Lung microvascular endothelial cell (primary cell): ENCODE measurements at places on chromosomes 5 and 9. TPM values are rescaled to one million over a fixed set of nuclear protein-coding genes. Genes with fewer than 3 reads are reported as not detected.

MAST4 gene
- total RNA-seq = 16.3 and 26.8 TPM in 2 replicates

PCDHB10 gene
- 0.44 and 1.8 TPM in 2 replicates for total RNA-seq

SPAAR gene
- 1.8 and 3.5 TPM in 2 replicates for total RNA-seq

NME5 gene
- total RNA-seq = 0.60 and 1.1 TPM in 2 replicates

PCDHA11 gene
- under 0.01 and 0.20 TPM in 2 replicates for total RNA-seq

SCAI gene
- 2.6 and 3.8 TPM in 2 replicates for total RNA-seq

PCDHGA8 gene
- 1.1 and 1.2 TPM in 2 replicates for total RNA-seq

CFAP157 gene
- not detected in 2 replicates for total RNA-seq

PPP3R2 gene
- not detected in 2 replicates for total RNA-seq

ADGRD2 gene
- not detected in 2 replicates for total RNA-seq

GPR150 gene
- under 0.01 and 0.22 TPM in 2 replicates for total RNA-seq

TMEM174 gene
- total RNA-seq = not detected in 2 replicates

ARHGEF37 gene
- total RNA-seq = 9.8 and 16.1 TPM in 2 replicates

TXNDC15 gene
- 55.4 and 55.8 TPM in 2 replicates for total RNA-seq

GRCh38 chr5:9927521-9927997 lies 297.4 kb upstream of the TAS2R1 start:
- no peak for DNase-seq

- no peak for DNase-seq
Observed at GRCh38 chr5:134007581-134008265, 2.9 kb upstream of the VDAC1 start.

GRCh38 chr5:131423056-131423455 lies 159.2 kb downstream of the CDC42SE2 start:
- DNase-seq = peak; percentile 63

GRCh38 chr9:131704988-131705387 lies 34.9 kb downstream of the RAPGEF1 start:
- no peak for DNase-seq

GRCh38 chr5:36585701-36586100 lies 20.7 kb upstream of the SLC1A3 start:
- DNase-seq = no peak

- peak; percentile 34 for DNase-seq
Observed at GRCh38 chr5:68303038-68303738, 87.6 kb downstream of the PIK3R1 start.

- DNase-seq = no peak
Observed at GRCh38 chr9:111886983-111887718, 9.5 kb upstream of the UGCG start.

GRCh38 chr5:78563621-78564020 lies 85.0 kb downstream of the LHFPL2 start:
- DNase-seq = no peak

DNA sequence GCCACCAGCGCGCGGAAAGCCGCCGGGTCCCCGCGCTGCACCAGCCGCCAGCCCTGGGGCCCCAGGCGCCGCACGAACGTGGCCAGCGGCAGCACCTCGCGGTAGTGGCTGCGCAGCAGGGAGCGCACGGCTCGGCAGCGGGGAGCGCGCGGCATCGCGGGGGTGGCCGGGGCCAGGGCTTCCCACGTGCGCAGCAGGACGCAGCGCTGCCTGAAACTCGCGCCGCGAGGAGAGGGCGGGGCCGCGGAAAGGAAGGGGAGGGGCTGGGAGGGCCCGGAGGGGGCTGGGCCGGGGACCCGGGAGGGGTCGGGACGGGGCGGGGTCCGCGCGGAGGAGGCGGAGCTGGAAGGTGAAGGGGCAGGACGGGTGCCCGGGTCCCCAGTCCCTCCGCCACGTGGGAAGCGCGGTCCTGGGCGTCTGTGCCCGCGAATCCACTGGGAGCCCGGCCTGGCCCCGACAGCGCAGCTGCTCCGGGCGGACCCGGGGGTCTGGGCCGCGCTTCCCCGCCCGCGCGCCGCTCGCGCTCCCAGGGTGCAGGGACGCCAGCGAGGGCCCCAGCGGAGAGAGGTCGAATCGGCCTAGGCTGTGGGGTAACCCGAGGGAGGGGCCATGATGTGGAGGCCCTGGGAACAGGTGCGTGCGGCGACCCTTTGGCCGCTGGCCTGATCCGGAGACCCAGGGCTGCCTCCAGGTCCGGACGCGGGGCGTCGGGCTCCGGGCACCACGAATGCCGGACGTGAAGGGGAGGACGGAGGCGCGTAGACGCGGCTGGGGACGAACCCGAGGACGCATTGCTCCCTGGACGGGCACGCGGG lies at the start of gene TERT:
TSS of gene TERT (minus strand) at position 234 of the 815 bp plus-strand sequence. CDS start at position 155, 79 bp downstream.
- no peak for DNase-seq

- no peak for DNase-seq
Observed at GRCh38 chr9:122219856-122220672, 8.7 kb downstream of the LHX6 start.

DNA sequence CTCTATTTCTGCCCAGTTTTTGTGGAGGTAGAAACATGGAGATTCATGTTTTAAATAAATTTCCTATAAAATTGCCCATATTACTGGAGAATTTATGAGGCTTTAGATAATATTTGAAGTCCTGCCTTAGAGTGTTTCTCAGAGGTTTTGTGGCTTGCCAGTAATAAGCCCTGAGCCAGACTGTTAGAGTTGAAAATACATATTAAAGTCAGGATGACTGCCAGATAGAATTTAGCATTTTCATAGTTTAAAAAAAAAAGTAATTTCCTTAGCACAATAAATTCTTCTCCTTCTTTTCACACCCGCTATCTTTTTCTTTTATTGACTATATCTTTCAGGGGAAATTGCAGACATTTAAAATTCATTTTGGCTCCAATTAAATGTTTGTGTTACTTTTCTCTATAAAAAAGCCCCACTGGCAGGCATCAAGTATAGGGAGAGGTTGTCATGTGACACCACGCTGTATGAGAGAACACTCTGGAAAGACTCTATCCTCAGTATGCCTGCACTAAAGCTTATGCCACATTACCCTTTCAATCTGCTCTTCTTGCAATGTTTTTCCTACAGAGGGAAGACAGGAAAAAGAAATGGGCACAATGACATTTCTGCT lies 135.2 kb downstream of the MPDZ start:
- DNase-seq = peak; percentile 8

DNA sequence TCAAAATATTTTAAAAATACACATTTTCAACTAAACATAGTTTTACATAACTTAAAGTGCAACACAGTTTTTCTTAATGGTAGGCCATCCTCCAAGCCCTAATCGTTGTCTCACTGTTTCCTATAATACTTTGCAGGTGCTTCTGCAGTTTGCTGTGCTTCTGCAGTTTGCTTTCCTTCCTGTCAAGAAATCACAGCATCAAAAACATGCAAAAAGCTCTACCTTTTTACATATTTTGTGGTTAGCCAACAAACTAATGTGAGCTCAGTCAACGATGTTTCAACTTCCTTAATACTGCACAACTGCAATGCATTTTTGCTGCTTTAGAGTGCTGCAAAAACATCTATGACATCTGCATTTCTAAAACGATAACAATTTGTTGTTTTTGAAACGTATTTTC lies 25.2 kb downstream of the EMB start:
- DNase-seq = no peak

GRCh38 chr5:137516961-137517360 lies 17.8 kb upstream of the SPOCK1 start:
- DNase-seq = no peak

GRCh38 chr5:179344431-179345182 lies 654 bp downstream of the ADAMTS2 start:
- no peak for DNase-seq

- DNase-seq = no peak
Observed at GRCh38 chr5:172303572-172304335, 20.2 kb upstream of the UBTD2 start.

DNA sequence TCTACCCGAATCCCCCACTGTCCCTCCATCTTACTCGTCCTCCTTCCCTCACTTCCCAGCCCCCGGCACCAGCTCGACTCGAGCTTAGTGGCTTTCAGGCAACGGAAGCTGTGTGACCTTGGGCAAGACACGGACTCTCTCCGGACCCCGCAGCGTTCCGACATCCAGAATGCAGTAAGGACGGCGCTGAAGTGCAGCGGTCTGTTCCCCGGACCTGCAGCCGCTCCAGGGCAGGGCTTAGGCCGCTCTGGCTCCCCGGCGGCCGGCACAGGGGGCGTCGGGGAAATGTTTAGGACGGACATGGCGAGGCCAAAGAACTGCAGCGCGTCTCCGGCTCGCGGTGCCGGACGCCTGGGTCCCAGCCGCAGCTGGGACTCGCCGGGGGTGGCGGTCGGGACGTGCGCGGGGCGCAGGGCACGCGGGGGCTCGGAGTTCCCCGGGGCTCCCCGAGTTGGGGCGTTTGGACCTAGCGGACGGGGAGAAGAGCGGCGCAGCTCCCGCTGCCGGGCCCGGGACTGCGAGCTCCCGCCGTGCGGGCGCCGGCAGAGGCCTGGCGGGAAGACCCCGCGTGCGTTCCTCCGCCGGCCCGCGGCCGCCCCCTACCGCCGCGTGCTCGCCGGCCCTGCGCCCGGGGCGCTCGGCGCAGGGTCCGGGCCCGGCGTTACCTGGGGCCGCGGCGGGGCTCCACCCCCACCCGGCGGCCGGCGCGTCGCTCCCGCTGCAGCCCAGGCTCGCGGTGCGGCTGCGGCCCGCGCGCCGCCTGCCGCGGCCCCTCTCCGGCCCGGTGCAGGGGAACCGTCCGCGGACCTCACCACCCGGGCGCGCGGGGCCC lies 5.6 kb upstream of the RNF44 start:
- DNase-seq = peak; percentile 62

DNA sequence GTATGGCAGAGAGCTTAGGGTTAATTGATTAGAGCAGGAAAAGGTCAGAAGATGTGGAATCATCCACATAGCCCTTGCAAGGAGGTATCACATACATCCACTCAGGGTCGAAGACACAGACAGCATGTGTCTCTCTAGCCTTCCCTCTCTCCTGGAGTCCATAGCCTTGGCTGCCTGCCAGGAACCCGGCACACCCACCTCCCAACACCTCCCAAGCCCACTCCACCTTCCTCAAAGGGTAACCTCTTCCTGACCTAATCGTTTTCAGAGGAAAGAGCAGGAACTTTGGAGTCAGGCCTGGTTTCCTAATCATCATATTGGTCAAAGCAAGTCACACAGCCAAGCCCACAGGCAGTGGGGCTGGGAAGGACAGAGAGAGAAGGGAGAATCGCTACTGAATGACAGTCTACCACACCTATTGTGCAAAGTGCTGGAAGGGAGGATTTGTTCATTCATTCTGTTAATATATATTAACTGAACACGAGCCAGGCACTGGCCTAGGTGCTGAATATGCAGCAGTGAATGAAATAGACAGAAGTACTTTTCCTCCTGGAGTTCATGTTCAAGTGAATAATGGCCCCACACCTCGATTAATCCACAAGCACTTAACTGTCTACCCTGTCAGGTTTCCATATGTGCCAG lies 107.8 kb downstream of the KCNIP1 start:
- DNase-seq = peak; percentile 52

DNA sequence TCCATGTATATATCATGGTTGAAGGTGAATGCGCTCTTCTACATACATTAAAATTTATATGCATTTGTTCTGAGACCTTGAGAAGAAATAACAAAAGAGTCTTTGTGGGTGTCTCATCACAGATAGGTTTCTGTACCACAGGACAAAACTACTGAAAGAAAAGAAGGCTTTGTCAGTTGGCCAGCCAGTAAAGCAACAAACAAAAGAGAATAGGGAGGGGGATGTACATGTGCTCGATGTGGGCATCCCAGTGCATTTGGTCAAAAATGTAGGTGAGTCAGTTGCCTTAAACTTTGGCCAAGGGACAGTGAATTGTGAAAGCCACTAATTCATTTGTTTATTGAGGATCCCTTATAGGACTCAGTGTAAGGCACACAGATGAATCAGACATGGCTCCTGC lies 13.3 kb downstream of the RBM18 start:
- DNase-seq = no peak

GRCh38 chr5:112583166-112583565 lies 154.5 kb upstream of the APC start:
- no peak for DNase-seq

- DNase-seq = peak; percentile 56
Observed at GRCh38 chr9:21505425-21506179, 23.5 kb upstream of the IFNE start.

- DNase-seq = peak; percentile 63
Observed at GRCh38 chr5:151095341-151096000, 14.6 kb upstream of the TNIP1 start.

DNA sequence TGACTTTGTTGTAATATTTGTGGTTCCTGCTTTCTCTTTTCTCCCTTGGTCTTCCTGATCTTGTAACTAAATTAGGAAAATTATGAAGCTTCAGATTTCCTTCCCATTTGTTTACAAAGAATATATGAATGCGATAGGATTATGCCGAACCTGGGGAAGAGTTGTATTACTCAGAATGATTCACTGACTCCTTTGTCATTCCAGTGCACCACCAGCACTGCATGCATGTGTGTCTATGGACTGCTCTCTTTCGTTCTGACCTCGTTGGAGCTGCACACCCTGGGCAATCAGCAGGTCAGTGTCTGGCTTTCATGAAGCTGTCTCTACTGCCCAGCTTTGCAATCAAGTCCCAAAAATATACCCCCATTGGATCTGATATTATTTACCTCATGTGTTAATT lies 25.5 kb downstream of the NUP188 start:
- DNase-seq = peak; percentile 76

- no peak for DNase-seq
Observed at GRCh38 chr9:112861638-112862555, 28.8 kb downstream of the SLC46A2 start.

- peak; percentile 42 for DNase-seq
Observed at GRCh38 chr9:92100237-92100911, 14.8 kb downstream of the SPTLC1 start.
